ENCODE measurements at places on chromosomes 11 and 22.
A peak's percentile ranks its signal among the peaks of the same experiment; 100 is the strongest.

- DNase-seq, result no peak
These were observed 92.6 kb downstream of the OR5AK2 start for GRCh38 chr11:57081356-57081755.

GRCh38 chr11:71933141-71933933 is 4.5 kb downstream of the RNF121 start:
- DNase-seq, result no peak

DNA sequence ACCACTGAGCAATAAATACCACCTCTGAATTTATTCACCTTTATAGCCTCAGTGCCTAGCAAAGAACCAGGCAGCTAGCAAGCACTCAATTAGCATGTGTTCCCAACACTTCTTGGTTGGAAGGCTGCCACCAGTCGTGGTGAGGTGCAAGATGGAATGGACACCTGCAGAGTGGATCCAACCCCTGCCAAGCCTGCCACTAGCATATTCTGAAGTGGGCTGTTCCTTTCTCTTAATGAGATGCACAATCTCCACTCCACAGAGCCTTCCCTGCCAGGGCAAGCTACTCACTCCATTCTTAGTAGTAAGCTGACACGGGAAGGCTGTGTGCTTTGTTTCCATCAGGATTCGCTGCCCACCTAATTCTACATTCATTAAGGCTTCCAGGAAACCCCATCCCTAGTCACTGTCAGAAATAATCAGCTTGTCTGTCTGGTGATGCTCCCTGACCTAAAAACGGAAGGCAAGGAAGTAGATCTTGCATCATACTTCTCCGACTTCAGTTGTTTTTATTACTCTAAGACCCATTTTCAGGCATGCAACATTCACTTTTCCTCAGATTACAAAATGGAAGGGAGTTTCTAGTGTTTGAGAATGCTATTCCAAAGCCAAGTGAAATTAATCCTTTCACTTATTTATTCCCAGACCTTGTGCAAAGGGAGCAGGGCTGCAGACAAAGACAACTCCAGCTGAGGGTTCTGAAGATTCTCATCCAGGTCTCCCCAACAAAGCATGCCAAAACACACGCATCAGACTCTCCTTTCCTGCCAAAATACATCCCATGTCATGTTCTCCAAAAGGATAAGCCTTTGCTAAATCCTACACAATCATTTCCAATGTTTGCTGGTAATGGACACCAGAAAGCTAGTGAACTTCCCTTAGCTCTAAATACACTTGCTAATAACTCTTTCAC is 128.0 kb downstream of the TENM4 start:
- peak; percentile 14 for DNase-seq

DNA sequence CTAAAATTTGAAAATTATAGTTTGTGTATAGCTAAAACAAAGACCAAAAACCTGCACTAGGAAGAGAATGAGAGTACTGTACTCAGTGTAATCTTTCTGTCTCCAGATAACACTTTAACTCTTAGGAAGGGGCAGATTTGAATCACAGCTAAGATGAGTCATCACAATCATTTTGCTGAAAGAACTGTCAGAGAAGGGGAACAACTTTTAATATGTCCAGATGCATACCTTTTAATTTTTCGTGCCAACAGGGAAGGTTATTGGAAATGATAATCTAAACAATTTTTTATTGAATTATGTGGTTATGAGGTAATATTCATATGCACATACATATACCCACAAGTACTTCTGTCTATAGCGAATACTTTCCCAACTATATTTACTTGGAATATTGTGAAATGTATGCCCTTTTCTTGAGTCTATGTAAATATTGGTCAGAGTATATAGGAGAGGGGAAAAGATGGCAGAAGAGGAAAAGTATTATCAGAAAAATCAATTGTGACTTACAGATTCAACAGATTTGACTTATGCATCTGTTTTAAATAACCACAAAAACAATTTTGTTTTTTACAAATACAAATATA is 51.1 kb upstream of the MUC15 start:
- DNase-seq, result no peak

DNA sequence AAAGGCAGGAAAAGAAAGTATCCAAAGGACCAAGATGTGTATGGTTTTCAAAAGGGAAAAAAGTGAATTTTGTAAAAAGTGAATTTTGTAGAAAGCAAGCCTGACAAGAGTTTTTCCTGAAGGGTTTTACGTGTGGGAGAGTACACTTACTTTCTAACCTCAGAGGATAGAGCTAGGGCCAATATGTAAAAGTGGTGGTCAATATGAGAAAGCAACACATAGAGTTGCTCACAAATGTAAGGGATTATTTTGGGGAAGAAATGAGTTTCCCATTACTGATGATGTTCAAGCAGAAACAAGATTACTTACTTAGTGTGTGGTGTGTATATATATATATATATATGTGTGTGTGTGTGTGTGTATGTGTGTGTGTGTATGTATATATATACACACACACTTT is 162.5 kb downstream of the SWAP70 start:
- no peak for DNase-seq

DNA sequence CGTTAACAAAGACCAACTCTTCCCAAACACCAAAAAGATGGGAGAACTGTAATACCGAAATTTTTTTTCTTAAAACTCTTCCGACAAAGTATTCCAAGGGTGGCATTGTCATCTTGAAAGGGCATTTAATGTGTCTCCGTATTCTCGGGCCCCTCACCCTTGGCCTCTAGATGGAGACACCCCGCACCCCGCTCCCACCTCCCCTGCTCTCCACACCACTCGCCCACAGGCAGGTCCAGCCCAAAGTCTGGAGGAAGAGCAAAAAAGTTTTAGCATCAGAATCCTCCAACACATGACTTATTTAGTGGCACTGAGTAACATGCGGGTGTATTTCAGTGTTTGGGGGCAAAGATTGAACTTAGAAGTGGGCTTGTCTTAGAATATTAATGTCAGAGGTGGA is 20.7 kb downstream of the SPATA19 start:
- no peak for DNase-seq

DNA sequence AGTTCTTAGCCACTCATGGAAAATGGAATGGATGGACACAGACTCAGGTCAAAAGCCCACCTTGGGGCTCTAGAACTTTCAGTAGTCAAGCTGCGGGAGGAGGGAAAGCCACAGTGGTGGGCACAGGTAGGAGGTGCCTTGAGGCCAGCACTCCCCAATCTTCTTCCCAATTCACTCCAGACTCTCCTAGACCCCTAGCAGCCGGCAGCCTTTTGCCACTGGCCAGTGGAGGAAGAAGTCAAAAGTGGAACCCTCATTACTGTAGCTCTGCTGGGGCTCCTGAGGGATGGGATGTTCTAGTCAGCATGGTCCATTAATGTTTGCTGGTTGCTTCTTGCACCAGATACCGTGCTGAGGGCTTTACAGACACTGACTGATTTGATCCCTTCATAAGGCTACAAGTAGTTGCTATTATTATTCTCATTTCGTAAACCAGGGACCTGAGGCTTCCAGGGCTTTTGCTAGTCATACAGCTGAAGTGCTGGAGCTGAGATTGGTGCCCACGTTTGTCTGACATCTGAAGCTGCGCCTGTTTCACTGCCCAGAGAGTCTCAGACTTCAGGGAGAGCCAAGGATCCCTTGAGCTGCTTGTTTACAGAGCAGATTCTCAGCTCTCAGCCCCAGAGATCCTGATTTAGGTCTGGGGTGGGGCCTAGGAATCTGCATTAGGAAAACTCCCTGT is 1.1 kb downstream of the UCP3 start:
- DNase-seq, result no peak

DNA sequence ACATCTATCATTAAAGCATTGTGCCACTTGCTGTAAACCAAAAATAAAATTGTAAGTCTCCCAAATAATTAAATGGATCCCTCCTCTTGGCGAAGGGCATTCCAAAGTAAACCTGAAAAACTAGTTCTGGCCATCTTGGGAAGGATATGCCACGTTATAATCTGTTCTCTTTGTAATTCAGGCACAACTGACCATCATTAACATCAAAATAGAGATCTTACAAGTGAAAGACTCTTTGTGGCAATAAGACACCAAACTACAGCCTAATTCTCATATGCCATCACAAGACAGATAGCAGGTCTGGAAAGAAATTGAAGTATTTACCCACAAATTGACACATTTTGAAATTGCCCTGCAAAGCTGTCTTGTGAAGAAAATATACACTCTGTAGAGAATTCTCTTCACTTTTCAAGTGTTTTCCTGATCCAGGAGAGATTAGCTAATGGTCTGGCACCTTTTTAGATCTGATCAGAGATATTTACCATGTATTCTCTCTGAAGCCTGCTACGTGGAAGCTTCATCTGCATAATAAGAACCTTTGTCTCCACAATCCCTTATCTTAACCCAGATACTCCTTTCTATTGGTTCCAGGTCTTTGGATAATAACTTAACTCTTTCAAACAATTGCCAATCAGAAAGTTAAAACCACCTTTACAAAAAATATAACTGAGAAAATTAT is 630.4 kb upstream of the CCDC179 start:
- no peak for DNase-seq

DNA sequence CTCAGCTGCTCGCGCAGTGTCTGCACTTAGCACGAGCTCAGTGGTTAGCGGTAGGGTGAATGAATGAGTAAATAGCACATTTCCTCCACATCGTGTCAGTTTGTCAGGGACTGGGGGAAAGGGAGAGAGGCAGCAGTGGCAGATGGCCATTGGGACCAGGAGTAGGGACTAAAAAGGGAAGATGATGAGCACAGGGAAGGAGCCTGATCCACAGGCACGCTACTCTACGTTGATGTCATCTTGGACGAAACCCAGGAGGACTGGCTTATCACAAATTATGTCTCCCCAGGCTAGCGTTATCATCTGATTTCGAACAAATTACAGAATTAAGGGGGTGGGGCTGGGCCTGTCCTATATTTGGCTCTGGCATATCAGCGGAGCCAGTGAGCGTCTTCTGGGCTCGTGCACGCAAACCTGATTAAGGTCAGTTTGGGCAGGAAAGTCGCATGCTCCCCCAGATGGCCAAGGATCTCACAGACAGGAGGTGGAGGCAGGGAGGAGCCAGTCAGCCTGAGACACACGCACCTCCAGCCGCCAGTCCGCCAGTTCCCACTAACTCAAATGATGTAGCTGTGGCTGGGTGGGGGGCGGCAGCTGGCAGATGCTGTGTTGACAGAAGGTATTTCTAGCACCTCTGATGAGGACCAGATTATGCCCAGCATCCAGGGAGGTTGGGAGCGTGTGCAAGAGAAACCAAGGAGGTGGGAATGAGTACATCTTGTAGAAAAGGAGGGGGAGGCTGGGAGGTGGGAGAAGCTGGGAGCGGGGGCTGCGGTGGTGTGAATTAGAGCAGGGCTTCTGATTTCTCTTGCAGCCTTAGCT is 97.4 kb upstream of the PRDM11 start:
- DNase-seq, result no peak

DNA sequence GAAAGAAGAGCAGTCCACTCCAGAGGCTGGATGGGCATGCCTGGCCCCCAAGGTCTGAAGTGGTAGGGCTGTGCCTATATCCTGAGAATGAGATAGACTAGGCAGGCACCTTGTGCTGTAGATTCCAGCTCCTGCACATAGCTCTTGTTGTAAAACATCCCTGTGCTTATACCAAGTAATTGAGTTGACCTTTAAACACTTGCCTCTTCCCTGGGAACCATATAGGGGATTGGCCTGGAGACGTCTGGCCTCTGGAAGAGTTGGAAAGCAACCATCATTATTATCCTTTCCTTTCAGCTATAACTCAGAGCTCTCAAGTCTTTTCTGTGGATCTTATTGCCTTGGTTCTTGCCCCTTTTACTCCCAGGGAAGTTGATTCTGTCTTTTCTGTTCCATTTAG is 15.1 kb downstream of the LIMK2 start:
- DNase-seq, result no peak

- no peak for DNase-seq
These were observed 61.3 kb upstream of the ANO1 start for GRCh38 chr11:70016666-70017367.

GRCh38 chr11:83522911-83523310 is 236.7 kb upstream of the CCDC90B start:
- no peak for DNase-seq

GRCh38 chr11:116730241-116730561 is 42.6 kb downstream of the BUD13 start:
- DNase-seq, result no peak

All from posterior cingulate gyrus (tissue), 11 donors.